Osteoblast (primary cell): ENCODE measurements at places on chromosomes 3 and 15.

- no peak for DNase-seq
These were observed 102.7 kb downstream of the ASB7 start for GRCh38 chr15:100705065-100705464.

- no peak for DNase-seq
These were observed 182.3 kb upstream of the NDN start for GRCh38 chr15:23869396-23869795.

DNA sequence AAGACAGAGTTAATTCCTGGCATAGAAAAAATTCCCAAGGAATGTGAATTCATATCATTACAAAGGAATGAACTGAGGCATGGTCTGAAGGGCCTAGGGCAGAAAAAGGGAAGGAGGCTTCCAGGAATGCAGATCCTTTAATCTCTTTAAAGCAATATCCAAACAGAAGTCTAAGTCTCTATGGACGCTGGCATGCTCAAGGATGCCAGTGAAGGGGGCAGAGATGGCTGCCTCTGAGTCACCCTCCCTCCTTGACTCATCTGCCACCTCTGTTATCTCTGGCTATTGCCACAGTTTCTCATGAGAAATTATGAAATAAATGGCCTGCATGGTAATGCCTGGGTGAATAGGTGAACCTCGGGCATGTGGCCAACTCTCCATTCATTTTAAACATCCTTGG, 96.3 kb upstream of the BCL6 start:
- peak; percentile 72 for DNase-seq

- no peak for DNase-seq
These were observed 215.8 kb downstream of the RYR3 start for GRCh38 chr15:33526532-33526931.

DNA sequence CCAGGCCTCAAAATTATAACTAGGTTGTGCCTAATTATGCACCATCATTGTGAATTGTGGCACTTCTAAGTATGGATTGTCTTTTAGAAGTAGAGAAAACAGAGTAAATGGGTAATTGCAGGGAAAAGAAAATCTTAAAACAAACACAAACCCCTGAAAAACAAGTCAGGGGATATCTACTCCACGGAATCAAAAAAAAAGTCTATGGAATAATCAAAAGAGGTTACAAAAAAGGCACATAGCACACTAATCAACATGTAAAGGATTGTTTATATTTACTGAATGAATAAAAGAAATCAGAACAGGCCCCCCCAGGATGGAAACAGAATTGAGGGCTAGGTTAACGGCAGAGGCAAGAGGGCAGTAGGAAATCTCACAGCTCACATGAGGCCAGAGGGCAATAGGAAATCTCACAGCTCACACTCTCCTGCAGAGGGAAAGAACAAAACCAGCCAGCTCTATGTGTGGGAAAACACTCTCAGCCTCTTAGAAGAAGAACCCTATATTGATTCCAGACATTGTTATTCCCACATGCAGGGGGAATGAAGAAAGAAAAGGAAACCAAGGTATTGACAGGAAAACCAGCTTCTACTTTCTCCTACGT, 72.7 kb upstream of the FNDC3B start:
- no peak for DNase-seq

DNA sequence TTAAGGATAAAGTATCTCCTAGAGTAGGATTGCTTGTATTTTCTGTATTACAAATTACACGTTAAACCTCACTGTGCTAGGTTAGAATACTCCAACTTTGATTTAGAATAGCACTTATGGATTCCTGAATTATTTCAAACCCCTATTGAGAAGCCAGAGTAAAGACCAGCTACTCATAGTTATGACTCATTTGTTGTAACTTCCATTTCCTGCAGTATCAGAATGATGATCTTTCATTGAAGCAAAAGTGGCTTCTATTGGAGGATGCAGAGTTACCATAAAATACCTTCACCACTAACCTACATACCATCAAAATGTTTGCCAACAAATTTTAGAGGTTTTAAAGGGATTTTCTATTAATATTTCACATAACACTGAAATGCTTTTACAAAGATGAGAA, 1322.7 kb upstream of the ALCAM start:
- DNase-seq: no peak

DNA sequence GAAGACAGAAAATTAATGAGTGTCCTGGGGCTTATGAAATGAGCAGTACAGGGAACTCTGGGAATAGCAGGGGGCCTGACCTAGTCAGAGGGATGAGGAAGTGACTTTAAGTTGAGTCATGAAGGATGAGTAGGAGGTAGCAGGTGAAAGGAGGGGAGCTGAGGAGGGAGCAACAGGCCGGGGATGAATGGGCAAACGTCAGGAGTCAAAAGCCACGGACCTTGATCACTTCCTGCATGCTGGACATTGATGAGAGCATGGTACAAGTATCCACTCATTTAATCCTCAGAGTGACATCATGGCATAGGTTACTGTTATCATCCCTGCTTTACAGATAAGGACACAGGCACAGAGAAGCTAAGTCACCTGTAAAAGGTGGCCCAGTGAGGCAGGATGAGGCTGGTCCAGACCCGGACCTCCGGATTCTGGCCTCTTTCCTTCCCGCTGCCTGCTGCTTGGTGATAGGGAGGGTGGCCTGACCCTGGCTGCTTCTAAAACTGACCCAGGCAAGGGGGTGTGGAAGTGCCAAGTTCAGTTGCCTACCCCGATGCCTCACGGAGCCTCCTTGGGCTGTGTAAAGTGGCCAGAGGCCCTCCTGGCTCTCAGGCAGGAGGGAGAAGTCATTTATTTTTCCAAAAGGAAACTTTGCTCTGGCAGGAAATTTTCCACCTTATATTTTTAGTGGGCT, 7.6 kb downstream of the CORO2B start:
- DNase-seq: peak; percentile 94

DNA sequence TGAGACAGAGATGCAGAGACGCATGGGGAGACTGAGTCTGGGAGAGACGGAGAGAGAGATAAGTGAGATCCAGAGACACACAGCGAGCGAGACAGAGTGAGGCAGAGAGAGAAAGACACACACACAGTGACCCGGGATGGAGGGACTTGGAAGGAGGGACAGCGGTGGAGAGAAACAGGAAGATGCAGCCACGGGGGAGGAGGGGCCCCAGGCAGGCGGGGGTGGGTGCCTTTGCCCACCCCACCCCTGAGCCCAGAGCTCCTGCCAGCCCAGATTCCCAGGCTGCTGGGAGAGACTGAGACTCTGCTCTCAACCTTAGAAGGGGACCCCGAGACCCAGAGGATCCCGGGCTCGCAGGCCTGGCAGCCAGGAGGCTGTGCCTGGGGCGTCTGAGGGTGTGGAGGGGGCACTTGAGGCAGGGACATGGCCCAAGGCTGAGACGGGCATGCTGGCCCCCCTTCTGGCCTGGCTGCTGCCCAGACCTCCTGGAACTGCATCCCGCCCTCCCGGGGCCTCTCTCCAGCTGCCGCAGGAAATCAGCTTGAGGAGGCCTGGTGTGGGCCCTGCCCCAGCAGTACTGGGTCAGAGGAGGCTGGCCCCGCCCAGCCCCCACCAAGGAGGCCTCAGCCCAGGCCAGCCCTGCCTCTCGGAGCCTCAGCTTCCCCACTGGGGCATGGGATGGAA, 18.1 kb downstream of the H1-8 start:
- peak; percentile 99 for DNase-seq

DNA sequence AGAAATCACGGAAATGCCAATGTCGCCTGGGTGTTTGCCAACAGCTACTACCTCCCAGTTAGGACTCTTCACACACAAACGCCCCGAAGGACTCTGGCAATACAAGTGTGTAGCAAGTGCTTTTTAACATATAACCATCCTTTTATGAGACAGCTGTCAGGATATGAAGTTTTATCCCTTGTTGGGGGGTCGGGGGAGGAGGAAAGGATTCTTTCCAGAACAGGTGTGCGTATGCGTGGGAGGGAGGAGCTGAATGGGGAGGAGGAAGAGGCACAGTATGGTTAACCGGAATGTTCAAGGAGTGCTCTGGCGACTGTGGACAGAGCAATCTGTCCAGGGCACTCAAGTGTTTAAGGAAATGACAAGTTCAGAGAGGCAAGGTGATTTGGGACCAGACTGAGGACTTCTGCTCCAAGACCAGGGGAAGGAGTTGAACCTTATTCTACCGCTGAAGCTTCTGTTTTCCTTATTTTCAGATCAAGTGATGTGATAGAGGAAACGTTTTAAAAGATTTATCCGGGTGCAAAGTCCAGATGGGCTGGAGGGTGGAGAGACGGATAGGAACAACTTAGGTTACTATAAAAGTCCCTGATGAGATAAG, 1.3 kb downstream of the TSPAN3 start:
- DNase-seq: peak; percentile 86

DNA sequence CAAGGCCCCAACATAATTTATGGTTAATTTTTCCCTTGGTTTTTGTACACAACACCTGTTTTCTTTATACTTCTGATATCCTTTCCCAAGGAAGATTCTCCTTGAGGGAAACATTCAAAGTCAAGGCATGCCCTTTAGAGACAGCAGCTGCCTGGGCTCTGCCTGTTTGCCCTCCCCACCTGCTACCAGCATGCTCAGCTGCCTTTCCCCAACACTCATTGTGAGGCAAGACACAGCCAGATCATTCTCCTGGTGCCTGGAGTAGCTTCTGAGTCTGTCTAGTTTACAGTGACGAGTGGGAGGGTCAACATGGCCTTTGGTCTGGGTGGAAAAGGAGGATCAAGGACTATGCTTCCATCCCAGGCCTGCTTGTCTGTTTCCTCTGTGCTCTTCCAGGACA, 132.5 kb downstream of the EPHB1 start:
- no peak for DNase-seq

DNA sequence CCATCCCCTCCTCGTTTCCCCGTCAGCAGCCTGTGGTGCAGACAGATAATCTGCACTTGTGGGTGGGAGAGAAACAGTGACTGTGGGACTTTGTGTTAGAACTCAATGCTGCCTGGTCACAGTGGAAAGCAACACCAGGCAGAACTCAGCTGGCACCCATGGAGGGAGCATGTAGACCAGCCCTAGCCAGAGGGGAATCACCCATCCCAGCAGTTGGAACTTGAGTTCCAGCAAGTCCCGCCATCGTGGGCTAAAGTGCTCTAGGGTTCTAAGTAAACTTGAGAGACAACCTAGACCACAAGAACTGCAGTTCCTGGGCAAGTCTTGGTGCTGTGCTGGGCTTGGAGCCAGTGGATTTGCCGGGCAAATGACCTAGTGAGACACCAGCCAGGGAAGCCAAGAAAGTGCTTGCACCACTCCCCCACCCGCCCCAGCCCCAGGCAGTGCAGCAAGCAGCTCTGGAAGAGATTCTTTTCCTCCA, 24.4 kb downstream of the ISG20 start:
- no peak for DNase-seq

DNA sequence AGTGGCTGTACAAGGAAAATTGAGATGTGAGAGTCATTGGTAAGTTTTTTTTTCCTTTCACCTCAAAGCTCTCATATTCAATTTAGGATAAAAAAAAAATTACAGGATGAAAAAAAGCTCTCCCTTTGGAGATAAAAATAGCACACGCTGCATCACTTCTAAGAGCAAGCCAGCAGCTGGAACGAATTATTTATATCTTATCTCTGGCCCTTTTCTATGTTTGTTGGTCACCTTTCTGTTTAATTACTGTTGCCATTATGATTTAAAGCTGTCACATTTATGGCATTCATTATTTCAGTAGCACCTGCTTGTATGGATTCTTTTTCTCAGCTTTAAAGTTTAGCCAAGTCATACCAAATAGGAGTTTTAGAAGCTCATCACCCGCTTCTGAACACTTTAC, 171.6 kb upstream of the PDZRN3 start:
- no peak for DNase-seq

- DNase-seq: no peak
These were observed 426.1 kb upstream of the THBS1 start for GRCh38 chr15:39154776-39155175.

GRCh38 chr15:85475317-85475701, 94.9 kb downstream of the AKAP13 start:
- DNase-seq: no peak

DNA sequence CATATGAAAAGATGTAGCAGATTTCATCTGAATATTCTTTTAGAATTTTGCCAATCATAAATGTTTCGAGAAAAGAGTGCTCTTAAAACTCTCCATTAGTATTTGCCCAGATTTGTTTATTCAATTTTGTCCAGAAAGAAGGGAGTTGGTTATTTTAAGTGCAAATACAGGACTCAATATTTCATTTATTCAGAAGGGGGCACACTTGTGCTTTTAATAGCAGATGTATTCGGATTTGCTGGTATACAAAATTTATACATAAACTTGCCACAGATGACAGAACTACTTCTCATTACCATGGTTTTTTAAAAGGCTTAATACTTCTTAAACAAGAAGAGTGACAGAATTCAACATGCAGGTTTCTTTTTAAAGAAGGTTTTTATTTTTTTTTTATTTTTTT, 69.8 kb upstream of the GRM7 start:
- no peak for DNase-seq

GRCh38 chr3:13713396-13713795, 164.5 kb downstream of the FBLN2 start:
- DNase-seq: no peak

DNA sequence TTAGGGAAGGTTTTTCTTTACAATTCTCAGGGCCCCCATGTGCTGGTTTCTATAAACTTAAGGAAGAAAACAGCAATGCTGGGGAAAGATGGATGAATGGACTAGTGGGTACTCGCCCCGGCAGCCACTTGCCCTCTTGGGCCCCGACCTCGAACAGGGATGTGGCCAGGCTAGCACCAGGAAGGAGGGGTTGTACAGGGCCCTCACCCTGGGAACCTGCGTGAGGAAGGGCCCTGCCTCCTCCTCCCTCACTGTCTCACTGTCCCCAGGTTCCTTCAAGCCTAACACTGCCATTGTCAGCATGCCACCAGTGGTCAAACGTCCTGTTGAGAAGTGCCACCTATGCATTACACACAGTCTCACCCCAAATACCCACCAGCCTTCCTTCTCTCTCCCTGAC, 9.1 kb downstream of the ADAMTS17 start:
- DNase-seq: no peak

DNA sequence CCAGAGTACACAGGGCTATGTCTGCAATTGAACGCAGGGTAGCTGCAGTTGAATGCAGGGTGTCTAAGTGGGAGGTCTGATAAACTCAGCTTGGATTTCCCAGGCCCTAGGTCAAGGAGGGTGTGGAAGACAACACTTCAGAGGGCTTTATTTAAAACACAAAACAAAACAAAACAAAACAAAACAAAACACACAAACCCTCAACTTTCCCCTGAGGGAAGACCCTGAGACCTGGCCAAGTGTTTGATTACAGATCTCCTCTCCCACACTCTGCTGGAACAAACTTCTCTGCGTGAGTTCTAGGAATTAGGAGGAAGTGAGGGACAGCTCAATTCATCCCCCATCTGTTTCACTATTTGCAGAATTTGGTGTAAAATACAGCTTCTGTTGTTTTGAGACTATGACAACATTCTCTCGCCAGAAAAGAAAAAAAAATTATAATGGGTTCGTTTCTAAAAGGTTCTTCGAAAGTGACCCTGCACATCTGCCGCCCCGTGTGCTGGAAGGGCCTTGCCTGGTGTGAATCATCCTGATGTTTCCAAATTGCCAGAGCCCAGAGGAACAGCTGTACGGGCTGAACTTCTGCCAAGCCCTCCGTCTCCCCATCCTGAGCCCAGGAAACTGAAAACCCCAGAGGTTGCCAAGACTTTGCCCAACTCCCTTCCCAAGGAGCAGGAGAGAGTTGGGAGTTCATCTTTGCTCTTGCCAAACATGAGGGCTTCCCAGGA, 73.3 kb upstream of the RAD18 start:
- DNase-seq: no peak
